Hematopoietic multipotent progenitor cell treated with erythropoietin and hydrocortisone succinate and interleukin-3 and kit ligand, for 4 days (in vitro differentiated cells): ENCODE measurements at places on chromosomes 11 and 22.

GRCh38 chr11:105641433-105641832, 31.6 kb downstream of the GRIA4 start:
- DNase-seq: no peak

GRCh38 chr22:36454916-36455570, 26.4 kb downstream of the TXN2 start:
- peak; percentile 97 for DNase-seq

- no peak for DNase-seq
Observed at GRCh38 chr22:38613588-38613987, 42.6 kb downstream of the FAM227A start.

- DNase-seq: no peak
Observed at GRCh38 chr22:48101704-48102103, 1339.3 kb downstream of the TBC1D22A start.

DNA sequence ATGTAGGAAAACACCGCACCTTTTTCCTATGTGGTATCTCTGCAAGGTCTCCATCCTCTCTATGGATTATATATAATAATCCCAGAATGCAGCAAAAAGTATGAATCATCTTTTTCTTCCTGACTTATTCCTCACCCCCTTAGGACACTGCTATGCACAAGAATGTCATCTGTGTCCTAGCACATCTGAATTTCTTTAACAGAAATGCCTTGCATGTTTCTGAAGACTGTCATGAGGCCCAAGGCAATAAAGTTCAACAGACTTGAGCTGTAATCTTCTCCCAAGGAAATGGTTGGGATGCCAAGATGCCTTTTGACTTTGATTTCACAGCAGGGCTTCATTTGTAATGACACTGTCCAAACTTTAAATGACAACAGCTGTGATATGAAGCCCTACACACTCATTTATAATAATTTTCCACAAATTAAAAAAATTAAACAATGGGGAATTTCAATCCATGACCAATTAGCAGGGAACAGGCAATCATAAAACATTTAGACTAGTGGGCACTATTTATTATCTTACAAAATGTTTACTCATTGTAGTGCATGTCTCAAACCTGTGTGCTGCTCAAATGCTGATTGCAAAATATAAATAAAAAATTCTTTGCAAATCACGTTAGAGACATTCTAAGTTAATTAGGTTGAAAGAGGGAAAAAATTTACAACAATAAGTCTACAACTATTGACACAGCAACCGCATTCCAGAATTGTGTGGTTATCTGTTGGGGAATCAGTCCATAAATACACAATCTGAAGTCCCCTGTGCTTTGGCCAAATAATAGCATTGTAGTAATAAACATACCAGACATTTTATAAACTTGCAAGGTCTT, 242.3 kb downstream of the SWAP70 start:
- DNase-seq: no peak

DNA sequence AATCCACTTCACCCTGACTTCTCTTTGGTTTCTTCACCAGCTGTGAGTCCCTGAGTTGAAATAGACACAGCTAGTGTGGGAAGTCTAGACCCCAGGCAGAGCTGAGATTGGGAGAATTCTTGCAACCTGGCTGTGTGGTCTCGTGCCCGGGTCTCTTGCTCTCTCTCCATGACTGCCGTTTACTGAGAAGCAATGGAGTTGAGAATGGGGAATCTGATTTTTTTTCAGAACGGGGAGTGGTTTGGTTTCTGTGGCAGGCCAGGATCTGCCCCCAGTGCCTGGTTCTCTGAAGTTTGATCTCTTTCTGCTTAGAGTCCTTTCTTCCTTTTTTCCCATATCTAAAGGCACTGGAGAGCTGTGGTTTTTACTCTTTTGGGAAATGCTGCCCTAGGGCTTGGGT, 1.5 kb downstream of the SIDT2 start:
- peak; percentile 51 for DNase-seq

DNA sequence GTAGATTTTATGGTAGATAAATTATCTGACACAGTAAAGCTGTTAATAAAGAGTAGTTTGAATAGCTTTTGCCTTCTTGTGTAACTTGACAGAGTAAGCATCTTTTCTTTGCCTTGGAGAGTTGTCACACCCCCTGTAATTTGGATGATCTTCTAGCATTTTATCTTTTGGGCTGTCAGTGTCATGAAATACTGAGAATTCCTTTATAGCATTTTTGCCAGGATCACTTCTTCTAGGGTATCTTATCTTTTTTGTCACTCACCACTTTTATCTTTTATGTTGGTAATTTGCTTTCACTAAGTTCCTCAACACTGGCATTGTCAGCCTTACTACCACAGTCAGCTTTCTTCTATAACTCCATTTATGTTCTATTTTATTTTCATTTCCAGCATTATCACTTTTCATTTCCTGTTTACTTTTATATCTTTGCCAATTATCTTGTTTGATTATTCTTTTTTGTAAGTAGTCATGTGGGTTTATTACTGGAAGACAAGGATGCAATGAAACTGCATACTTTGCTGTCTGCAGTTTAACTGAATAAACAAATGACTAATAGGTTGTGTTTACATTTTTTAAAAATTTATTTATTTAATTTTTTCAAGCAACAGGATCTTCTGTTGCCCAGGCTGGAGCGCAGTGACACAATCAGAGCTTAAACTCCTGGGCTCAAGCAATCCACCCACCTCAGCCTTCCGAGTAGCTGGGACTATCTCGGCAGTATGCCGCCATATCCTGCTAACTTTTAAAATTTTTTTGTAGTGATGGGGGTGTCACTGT, 28.1 kb upstream of the ACAT1 start:
- DNase-seq: no peak

DNA sequence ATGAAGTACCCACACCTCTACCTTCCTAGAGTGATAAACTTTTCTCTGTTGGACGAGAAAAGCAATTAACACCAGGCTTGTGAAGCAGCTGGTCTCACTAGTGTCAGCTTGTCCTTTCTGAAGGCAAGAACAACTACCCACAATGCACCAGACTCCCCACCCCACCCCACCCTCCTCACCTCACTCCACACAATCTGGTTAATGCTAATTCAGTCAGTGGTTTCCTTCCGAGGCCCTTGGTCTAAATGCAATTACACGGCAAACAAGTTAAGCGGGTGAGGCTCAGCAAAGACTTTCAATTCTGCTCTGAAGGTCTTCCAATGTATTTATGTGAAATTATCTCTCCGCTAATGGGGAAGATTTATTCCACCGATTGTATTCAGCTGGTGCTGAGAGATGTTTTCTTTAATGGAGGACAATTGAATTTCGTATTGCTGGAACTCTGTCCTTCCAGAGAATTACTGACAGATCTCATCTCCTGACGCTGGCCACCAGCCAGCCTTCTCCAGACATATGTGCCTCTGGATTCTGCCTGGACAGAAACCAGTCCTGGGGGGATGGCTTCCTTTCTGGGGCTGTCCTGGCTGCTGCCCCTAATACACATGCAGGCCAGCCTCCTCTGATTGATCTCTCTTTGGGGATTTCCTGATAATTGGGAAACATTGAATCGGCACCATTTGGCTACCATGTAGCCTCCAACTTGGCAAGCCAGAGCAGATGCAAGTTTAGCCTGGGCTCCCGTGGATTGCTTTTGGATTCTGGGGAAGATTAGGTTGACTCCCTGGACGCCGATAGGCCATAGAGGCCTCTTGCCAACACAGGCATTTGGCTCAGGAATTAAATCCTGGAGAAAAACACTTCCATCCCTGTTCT, 165.8 kb upstream of the NARS2 start:
- no peak for DNase-seq

DNA sequence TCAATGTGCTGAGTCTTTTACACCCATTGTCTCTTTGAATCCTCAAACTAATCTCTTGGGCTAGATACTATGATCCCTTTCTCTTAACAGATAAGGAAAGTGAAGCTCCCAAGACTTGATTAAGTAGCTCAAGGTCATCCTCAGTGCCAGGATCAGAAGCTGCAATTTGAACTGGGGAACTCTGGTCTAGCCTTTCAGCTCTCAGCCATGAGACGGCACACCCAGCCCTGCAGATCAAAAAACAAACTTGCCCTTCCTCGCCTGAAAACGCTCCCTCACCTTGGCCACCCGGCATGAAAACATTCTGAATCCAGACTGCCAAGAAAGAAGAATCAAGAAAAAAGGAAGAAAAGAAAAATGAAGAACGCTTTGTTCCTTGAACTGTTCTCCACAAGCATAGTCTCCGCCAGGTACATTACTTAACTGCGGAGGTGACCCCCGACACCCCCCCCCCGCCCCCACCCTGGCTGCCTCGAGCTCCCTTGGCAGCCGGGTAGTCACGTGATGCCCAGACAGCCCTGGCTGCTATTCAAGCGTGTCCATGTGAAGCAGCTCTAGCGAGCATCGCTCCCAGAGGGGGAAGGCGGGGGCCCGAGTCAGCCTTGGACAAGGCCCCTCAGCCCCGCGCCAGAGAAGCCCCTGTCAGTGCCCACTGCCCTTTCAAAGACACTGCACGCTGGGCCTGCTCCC, 451.2 kb downstream of the MIAT start:
- DNase-seq: no peak

DNA sequence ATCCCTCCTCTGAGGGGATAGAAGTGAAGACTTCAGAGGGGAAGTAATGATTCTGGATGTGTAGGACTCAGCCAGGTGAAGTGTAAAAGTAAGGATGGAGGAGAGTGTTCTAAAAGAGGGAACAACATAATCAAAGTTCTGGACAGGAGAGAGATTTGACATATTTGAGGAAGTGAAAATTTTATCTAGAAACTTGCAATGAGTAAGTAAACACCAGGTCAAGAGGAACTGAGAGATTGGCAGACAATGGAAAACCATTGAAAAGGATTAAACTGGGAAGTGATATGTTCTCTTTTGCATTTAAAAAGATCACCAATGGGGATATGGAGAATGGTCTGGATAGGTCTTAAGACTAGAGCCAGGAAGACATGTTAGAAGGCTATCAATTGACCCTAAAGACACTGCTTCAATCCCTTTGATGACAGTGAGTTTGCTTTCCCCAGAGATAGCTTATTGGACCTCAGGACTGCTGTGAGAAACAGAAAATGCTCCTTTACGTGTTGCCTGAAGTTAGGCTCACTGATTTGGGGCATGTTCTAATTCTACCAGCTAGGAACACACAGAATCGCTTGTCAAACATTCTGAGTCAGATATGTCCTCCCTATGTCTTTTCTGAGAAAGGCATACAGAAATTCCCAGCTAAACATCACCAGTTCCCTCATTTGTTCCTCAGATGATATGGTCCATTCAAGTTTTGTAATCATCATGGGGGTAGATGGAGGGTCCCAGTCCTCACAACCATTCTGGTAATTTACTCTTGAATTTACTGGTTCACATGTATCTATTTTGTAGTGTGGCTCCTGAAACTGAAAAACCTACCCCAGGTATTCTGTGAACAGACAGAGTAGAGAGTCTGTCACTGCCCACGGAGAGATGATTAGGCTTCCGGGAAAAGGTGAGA, 144.9 kb downstream of the MAML2 start:
- peak; percentile 19 for DNase-seq

- DNase-seq: peak; percentile 48
Observed at GRCh38 chr11:69156673-69157155, 979 bp downstream of the SMIM38 start.

- DNase-seq: no peak
Observed at GRCh38 chr11:116721988-116722387, 50.8 kb downstream of the BUD13 start.

- DNase-seq: no peak
Observed at GRCh38 chr11:130157840-130158239, 1.7 kb upstream of the ST14 start.

DNA sequence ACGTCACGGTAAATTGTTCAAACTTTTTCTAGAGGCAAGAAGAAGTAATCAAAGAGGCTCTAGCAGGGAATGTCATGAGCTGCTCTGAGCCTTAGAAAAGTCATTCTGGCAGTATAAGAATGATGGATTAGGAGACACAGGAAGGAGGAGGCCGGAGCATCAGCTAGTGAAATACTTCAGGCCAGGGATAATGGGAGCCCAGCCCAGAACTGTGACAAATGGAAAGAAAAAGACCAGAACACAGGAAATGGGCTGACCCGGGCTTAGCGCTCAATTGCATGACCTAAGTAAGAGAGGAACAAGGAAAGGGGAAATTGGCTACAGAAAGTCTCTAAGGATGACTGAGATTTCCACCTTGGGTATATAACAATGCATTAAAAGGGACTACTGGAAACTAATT, 108.6 kb downstream of the LARGE1 start:
- DNase-seq: no peak

DNA sequence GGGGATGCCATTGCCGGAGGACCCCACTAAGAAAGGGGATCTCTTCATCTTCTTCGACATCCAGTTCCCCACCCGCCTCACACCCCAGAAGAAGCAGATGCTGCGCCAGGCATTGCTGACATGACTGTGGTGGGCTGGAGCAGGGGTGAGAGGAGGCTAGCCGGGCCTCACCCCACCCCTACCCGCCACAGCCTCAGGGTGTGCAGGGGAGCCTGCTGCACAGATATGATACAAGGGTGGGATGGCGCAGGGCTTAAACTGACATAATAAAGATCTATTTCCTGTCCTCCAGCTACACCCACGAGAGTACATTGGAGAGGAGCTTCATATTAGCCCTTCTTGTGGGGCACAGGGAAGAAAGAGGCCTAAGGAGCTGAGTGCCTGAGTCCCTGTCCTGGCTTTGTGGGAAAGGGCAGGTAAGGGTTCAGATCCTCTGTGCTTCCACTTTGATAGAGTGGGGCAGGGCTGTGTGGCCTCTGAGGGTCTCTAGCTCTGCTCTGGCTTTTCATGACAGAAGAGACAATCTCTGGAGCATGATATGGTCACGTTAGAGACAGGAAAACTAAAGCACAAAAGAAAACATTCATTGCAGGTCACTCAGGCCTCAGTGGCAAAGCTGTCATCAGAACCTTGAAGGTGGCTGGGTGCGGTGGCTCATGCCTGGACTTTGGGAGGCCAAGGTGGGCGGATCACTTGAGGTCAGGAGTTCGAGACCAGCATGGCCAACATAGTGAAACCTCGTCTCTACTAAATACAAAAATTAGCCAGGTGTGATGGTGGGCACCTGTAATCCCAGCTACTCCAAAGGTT, 12.4 kb downstream of the UCP2 start:
- DNase-seq: peak; percentile 92
